ENCODE measurements at places on chromosomes 1 and 21. TPM values are rescaled to one million over a fixed set of nuclear protein-coding genes. Genes with fewer than 3 reads are reported as not detected.
A peak's percentile ranks its signal among the peaks of the same experiment; 100 is the strongest.

Gene KCNJ9
- not detected for total RNA-seq

DNA sequence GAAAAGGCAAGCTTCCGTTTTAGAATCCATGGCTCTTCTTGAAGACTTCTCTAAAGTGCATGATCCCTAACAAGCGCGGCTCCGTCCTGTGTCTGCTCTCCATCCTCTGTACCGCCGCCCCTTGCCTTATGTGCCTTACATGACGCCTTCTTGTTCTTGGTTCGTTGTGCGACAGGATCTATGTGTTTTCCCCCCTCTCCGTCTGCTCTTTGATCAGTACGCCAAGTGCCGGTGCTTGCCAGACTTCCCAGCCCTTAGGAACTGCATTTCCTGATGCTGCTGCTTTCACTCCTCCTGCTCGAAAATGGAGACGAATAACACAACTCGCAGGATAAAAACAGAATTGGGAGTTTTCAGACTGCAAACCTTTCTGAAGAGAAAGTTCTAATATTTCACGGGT is 13.1 kb downstream of the NDUFV3 start:
- H3K4me3 ChIP-seq, result no peak overlapping the region
- peaks cover 24% of the 10 kb centered on the region for H3K36me3 ChIP-seq
- no peaks in the 10 kb centered on the region for H3K4me1 ChIP-seq
- no peak overlapping the region for H3K27ac ChIP-seq
- DNase-seq, result no peak

GRCh38 chr1:197725976-197726375 is 49.3 kb downstream of the DENND1B start:
- no peak for DNase-seq
- no peak overlapping the region for H3K4me3 ChIP-seq
- no peak overlapping the region for H3K27ac ChIP-seq
- peaks cover 34% of the 10 kb centered on the region for H3K36me3 ChIP-seq

GRCh38 chr1:167728818-167729410 is 7.1 kb downstream of the MPZL1 start:
- no peak overlapping the region for H3K4me3 ChIP-seq
- DNase-seq, result no peak
- peaks cover 1% of the 10 kb centered on the region for H3K27me3 ChIP-seq
- H3K36me3 ChIP-seq, result peaks cover 28% of the 10 kb centered on the region
- H3K27ac ChIP-seq, result no peak overlapping the region
- H3K4me1 ChIP-seq, result peaks cover 44% of the 10 kb centered on the region

DNA sequence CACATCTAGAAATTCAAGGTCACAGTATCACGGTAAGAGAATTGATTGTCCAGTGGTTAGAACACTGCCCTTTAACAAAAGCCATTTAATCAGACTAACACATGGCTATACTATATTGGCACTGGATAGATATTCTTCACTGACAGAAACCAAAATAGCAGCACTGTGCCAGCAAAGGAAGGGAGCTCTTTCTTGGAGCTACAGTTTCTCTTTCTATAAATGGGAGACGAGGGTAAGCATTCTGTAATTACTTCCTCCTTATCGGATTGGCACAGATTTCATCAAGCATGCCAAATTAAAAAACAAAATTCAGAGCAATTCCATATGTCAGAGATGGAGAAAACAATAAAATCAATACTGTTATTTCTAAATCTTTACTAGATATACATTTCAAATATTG is 115.7 kb upstream of the CACYBP start:
- no peak for DNase-seq
- H3K36me3 ChIP-seq, result no peaks in the 10 kb centered on the region

GRCh38 chr1:201455098-201455497 is 13.9 kb downstream of the PHLDA3 start:
- no peaks in the 10 kb centered on the region for H3K36me3 ChIP-seq
- no peak for DNase-seq
- peak overlapping the region; percentile 97 for H3K27ac ChIP-seq
- H3K4me1 ChIP-seq, result peaks cover 79% of the 10 kb centered on the region
- H3K4me3 ChIP-seq, result no peak overlapping the region
- H3K27me3 ChIP-seq, result no peaks in the 10 kb centered on the region

- H3K36me3 ChIP-seq, result no peaks in the 10 kb centered on the region
- no peak for DNase-seq
- H3K27me3 ChIP-seq, result peaks cover 2% of the 10 kb centered on the region
- peaks cover 37% of the 10 kb centered on the region for H3K4me1 ChIP-seq
- H3K27ac ChIP-seq, result peak overlapping the region; percentile 37
- H3K4me3 ChIP-seq, result peak overlapping the region; percentile 84
Measured at GRCh38 chr1:245310571-245311531, 156.1 kb downstream of the KIF26B start.

GRCh38 chr21:27631471-27631870 is 664.6 kb upstream of the ADAMTS5 start:
- H3K36me3 ChIP-seq, result peaks cover 4% of the 10 kb centered on the region
- H3K27me3 ChIP-seq, result no peaks in the 10 kb centered on the region
- peak overlapping the region; percentile 47 for H3K27ac ChIP-seq
- peaks cover 42% of the 10 kb centered on the region for H3K4me1 ChIP-seq
- DNase-seq, result peak; percentile 55

Data from HFFc6 (cell line).